A549 treated with Hydrocortisone at 1 μM for 4 hours (cell line): ENCODE measurements at places on chromosomes 3 and 15. TPM values are rescaled to one million over a fixed set of nuclear protein-coding genes. Genes with fewer than 3 reads are reported as not detected.

Gene VGLL3
- total RNA-seq: 5.2 to 12.1 TPM (median 8.7 TPM) in 5 replicates

Gene UPK1B
- 9.6 to 14.3 TPM (median 11.9 TPM) in 5 replicates for total RNA-seq

Gene BBX
- total RNA-seq: 11.0 to 23.7 TPM (median 17.2 TPM) in 5 replicates

Gene MKRN2
- 26.1 to 32.4 TPM (median 27.2 TPM) in 5 replicates for total RNA-seq

Gene ECE2
- not detected in 5 replicates for total RNA-seq

Gene USP13
- total RNA-seq: 8.2 to 12.7 TPM (median 10.5 TPM) in 5 replicates

Gene TRH
- total RNA-seq: not detected in 5 replicates

Gene NAA80
- 4.4 to 7.6 TPM (median 6.9 TPM) in 5 replicates for total RNA-seq

Gene LMAN1L
- total RNA-seq: 0.09 to 0.15 TPM in 2 of 5 replicates, not detected in the others
